Foreskin fibroblast (primary cell): ENCODE measurements at places on chromosomes 7 and 10.

DNA sequence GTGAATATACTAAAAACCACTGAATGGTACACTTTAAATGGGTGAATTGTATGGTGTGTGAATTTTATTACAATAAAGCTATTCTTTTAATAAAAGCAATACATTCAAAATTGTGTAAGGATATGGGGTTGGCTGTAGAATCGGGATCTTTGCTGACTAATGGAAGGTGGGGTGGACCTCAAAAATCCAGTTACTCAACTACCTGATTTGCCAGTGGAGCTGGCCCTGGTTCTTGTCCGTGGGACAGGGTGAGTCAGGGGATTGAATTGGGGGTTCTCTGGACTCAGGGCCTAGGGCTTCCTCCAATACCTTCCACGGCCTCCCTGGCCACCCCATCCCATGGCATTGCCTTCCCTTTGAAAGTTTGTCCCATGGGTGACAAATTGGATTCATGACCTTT lies 13.5 kb upstream of the RABGEF1 start:
- no peak for DNase-seq

DNA sequence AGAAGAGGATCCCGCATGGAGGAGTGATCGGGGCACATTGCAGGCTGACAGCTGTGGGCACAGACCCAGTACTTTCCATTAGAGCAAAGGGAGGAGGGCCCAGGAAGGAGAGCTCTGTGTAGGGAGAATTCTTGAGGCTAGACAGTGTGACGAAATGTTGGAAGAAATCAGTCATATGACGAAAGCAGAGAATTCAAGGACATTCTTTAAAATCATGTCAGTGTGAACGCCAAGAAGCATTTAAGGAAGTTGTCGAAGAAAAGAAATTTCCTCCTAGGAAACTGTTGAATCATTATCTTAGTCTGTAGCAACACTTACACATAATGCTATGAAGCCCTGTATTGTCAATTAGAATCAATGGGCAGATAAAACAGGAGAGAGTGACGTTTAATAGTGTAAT lies 191.3 kb upstream of the ADARB2 start:
- no peak for DNase-seq

DNA sequence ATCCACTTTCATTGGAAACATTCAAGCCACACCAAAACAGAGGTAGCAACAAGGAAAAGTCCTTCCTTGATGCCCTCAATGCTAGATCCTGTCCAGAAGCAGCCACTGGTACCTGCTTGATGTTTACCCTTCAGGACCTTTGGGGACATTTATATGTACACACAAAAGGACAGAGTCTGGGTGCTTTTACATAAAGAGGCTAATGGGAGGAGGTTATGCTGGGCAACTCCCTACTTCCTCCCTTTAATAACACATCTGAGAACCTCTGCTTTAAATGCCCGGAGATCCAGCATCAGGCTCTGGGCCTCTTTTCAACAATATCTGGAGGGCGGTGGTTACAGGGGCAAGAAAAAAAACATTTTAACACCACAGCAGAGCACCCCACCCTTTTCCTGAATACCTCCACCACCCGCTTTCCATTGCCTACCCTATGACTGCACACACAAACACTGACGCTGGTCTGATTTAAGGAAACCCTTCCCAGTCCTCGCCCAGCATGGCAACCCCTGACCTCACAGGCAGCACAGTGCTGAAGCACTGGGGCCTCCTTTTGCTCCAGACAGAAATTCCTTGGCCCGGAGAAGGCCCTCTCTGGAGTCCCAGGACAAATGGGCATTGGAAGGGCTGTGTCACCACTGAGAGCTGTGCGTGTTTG lies 39.3 kb upstream of the DUSP5 start:
- DNase-seq: no peak

GRCh38 chr10:49265885-49266284 lies 33.1 kb upstream of the C10orf71 start:
- no peak for DNase-seq

DNA sequence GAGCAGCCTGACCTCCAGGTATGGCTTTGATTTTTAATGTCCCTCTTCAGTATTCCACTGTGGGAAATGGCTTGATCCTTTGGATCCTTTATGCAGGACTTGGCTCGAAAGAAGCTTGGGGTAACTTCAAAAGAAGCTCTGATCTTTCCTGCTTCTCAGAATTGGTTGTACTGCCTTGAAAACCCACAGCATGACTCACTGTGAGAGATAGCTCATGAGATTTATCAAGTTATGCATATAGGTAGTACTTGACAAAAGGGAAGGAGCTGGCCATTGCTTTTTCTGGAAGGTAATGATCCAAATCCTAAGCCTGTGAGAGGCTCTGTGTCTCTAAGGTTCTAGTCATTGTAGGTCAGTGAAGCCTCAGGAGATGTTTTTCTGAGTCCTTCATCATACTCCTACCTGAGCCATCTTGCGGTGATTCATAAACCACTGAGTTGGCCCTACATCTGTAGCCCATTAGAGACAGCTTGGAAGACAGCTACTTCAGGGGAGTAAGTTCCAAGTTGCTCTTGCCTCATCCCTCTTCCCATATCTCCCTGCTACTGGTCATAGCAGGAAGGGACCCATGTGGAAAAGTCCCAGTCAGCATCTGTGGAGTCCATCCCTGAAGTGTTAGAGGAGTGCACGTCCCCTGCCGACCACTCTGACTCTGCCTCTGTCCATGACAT lies 36.7 kb upstream of the NFKB2 start:
- DNase-seq: peak; percentile 51

- no peak for DNase-seq
Observed at GRCh38 chr10:52908478-52908877, 135.9 kb upstream of the MBL2 start.

- DNase-seq: peak; percentile 20
Observed at GRCh38 chr10:92750791-92751533, 61.2 kb downstream of the HHEX start.

DNA sequence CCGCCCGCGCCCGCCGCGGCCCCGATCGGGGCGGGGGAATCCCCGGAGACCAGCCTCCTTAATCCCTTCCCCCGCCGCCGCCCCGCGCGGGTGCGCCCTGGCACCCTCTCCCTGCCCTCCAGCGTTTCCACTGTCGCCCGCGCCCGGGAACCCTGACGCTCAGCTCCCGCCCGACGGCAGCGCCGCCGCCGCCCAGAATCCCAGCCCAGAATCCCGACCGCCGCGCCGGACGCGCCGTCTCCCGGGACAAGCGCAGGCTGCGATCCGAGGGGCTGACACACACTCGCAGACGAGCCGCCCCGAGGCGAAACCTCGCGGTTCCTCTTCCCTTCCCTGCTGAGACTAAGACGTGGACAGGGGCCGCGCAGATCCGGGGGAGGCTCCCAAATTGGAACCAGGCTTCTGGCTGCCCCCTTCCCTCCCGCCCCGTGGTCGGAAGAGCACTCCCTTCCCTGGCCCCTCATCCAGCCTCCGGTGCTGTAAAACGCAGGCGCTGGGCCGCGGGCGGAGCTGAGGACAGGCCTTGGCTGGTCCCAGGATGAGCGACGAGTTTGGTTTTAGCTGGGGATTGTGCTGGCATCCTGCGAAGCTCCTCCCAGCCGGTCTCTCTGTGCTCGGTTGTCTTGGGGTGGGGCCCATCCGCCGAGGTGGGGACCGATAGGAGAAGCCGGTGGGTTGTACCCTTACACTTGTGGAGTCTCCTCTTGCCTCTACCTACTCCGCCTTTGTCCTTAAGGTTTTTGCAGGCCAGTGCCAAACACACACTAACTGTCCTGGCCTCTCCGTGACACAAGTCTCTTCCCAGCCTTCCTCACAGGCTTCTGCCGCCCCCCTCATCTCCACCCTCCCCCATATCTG lies 1.1 kb downstream of the MARVELD1 start:
- DNase-seq: peak; percentile 87

GRCh38 chr7:38224392-38224791 lies 46.3 kb downstream of the STARD3NL start:
- DNase-seq: no peak

GRCh38 chr10:91621483-91622113 lies 11.3 kb downstream of the PPP1R3C start:
- peak; percentile 55 for DNase-seq

DNA sequence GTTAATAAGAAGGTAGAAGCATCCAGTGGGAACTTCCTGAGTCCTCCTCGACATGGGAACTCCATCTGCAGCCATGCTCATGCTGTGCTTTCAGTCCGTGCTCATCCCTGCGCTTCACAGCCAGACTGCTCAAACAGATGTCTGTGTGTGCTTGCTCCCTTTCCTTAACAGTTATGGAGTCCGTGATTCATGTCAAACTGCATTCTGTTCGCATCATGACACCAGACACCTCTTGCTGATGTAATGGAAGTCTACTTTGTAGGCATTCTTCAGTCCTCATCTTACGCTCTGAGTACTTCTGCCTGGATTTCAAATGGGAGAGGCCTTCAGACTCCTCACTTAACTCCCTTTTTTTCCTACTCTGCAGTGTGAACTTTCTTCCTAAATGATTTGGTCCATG lies 304.9 kb downstream of the SUGCT start:
- DNase-seq: peak; percentile 47

- no peak for DNase-seq
Observed at GRCh38 chr10:97059006-97059871, 126.5 kb downstream of the SLIT1 start.

GRCh38 chr7:128100949-128101713 lies 69.9 kb upstream of the LRRC4 start:
- peak; percentile 30 for DNase-seq

GRCh38 chr7:29500719-29501118 lies 62.9 kb upstream of the PRR15 start:
- peak; percentile 8 for DNase-seq

DNA sequence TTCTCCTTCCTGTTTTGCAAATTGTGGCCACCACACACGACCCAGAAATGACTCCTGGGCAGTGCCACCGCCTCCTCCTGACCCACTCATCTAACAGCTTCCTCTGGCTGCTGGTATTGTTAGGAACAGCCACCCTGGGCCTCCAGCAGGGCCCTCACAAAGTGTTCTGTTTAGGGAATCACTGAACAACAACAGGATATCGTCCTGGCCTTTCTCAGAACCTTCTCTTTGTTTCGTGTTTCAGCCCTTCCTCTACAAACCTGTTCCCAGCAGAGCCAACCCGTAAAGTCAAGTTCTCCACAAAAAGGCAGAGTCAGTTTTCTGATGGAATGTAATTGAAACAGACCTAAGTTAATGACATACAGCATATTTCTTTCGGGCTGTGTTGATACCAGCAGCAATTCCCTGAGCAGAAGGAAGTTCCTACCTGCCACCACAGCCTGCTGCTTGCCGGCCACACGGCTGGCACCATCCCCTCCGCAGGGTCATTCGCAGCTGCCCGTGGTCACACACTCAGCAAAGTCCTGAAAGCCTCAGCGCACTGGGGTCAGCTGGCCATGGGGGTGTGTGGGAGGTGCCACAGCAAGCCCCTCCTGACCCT lies 91.7 kb upstream of the PITRM1 start:
- no peak for DNase-seq

GRCh38 chr7:99734987-99735386 lies at the start of gene CYP3A7:
CYP3A7 (minus strand) TSS chr7:99735196; CDS start chr7:99735093, 103 bp downstream.
- no peak for DNase-seq

DNA sequence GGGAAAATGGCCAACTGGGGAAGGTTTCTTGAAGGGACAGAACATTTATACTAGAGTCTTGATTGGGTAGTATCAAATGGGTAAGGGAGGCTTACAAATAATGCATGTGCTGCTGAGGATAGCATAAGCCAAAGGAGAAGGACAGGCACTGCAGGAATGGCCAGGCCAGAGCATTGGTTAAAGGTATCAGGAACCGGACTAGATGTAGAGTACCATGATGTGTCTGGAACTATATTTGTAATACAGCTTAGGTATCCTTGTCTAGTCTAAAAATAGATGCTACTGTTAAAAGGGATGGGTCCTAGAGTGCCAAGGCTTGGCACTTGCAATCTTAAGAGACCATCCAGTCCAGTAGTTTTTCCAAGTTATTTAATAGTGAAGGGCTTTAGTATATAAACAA lies 20.3 kb downstream of the TMEM243 start:
- no peak for DNase-seq
